ENCODE measurements at places on chromosomes 12 and 14.

DNA sequence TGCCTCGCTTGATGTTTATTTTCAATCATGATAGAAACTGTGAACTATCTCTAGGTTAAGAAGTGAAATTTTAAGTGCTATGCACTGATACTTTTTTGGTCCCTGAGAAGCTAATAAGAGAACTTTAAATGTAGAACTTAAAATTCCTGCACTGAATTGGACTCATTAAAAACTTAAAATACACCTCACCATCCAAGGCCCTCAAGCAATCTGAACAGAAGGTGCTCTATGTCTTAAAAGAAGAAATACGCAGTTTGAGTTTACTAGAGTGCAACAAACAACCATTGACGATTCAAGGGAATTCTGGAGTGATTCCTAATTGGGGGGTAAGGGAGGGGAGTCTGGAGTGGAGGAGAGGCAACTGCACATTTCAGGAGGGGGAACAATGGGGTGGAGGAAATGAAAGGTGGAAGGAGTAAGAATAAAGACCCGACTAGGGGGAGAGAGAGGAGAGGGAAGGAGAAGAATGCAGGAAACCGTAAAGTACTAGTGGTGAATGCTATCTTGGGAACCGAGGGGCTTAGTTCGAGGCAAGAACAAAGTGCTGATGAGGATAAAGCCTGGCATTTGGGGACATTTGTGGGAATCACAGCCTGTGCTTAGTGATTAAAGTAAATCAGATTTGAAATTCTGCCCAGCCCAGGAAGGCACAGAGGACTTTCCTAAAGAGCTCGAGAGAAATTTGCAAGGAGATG is 389.7 kb downstream of the AACS start:
- no peak for DNase-seq

GRCh38 chr12:9098463-9099026 is 17.2 kb downstream of the A2M start:
- no peak for DNase-seq

GRCh38 chr12:47882781-47883546 is 21.8 kb downstream of the VDR start:
- DNase-seq = peak; percentile 47

DNA sequence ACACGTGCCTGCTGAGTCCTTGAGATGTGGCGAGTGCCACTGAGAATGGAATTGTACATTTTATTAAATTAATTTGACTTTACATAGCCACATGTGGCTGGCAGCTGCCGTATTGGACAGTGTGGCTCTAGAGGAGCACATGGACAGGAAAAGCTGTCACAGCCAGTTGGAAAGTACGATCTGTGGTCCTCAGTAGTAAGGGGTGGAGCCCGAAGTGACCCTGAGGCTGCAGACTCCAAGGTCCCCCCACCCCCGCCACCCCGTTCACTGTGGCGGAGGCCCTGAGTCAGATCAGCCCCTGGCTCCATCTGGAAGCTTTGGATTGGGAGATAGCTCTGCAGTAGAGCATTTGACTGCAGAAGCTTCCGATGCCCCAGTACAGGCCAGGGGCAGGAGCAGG is 25.8 kb upstream of the BEGAIN start:
- no peak for DNase-seq

GRCh38 chr12:16155938-16156337 is 121.5 kb downstream of the SLC15A5 start:
- no peak for DNase-seq

DNA sequence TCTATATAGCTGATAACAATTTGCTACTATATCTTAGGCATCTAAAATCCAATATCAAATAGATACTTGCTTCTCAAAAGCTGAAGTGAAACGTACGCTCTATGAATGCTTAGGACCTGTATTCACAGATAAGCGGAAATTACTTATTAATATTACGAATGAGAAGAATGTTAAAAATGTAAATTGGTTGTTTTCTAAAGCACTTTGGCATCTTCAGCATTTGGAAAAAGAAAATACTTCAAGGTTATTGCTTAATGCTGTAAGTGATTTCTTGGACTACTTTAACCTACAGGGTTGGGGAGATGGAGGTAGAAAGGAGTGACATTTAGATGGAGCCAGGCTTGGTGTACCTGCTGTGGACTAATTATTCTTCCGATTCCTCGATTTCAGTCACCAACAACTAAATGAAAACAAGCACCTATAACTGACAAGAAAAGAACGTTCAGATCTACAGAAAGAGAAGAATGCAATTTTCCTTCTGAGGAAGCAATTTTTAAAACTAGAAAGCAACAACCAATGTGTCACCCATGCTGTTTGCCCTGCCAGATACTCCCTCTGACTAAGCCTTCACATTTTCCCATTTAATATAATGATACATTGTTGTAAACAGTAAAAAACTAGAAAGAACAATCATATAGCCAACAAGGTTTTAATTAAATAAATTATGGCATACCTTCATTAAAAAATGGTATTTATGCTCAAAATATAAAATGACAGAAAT is 49.3 kb downstream of the SLC25A21 start:
- no peak for DNase-seq

- DNase-seq = peak; percentile 57
Measured at GRCh38 chr12:31323391-31324115, 2.4 kb downstream of the SINHCAF start.

DNA sequence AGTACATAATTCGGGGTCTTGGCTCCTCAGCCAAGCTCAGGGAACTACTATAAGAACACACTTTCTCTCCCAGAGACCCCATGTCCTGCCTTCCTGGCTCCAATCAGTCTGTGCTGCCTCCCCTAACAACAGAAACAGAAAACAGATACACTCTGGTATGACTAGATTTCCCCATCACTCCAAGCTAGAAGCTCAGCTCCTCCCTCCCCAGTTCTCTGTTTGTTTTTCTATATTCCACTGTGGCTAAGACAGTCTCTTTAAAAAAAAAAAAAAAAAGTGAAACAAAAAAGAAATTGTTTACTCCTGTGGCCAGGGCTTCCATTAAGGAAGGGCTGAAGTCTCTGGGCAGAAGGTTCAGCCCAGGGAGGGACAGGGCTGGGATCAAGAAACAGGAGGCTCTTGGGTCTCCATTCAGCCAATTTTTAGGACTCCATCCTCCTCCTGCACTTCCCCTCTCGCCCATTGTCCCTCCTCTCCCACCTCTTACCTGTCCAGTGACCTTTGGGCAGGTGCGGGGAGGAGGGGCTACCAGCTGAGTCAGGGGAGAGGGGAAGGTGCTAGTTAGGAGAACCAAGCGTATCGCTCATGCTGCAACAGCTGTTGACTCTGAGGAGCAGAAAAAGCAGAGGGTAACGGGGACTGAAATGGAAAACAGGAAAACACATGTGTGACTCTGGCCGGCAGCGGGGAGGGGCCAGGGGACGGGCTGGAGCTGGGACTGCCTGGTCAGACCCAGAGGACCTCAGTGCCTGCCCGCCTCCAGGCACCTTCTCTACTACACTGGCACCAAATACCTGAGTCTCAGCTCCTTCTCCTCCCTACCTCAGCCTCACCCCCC is 4.1 kb upstream of the SLC7A7 start:
- no peak for DNase-seq

DNA sequence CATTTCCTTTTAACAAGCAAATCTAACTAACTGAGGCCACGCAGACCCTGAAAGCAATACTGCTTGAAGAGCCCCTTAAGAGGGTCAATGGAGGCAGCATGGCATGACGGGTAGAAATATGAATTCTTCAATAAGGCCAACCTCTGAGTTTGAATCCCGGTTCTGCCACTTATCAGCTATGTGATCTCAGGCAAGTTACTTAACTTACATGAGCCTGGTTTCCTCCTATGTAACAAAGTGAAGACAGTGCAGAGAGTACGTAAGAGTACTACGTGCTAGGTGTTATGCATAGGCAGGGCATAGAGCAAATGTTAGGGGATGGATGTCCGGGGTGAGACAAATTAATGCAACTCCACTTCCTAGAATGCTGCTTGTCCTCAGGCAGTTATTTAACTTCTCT is 4.7 kb downstream of the HOMEZ start:
- DNase-seq = no peak

GRCh38 chr14:101604935-101605780 is 43.9 kb downstream of the DIO3 start:
- DNase-seq = peak; percentile 4

GRCh38 chr14:91232052-91232451 is 12.5 kb downstream of the GPR68 start:
- DNase-seq = no peak

- DNase-seq = no peak
Measured at GRCh38 chr14:77607741-77608302, 8.6 kb downstream of the SPTLC2 start.

GRCh38 chr12:84757978-84758377 is 154.6 kb downstream of the SLC6A15 start:
- no peak for DNase-seq

DNA sequence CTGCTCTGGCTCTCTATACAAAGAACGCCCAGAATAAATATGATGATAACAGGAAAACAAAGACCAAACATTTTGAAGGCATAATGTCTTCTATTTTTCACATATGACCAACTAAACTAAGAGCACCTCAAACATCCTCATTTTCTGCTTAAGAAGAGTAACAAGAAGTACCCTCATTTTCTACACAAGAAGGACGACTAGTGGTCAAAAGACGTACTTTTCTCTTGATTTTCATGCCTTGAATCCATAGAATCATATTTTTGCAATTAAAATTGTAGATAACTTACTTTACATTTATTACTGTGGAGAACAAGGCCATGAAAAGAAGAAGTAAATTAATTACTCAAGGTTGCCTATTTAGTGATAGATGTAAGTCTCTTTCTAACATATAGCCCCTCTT is 358.6 kb downstream of the DUSP6 start:
- no peak for DNase-seq

DNA sequence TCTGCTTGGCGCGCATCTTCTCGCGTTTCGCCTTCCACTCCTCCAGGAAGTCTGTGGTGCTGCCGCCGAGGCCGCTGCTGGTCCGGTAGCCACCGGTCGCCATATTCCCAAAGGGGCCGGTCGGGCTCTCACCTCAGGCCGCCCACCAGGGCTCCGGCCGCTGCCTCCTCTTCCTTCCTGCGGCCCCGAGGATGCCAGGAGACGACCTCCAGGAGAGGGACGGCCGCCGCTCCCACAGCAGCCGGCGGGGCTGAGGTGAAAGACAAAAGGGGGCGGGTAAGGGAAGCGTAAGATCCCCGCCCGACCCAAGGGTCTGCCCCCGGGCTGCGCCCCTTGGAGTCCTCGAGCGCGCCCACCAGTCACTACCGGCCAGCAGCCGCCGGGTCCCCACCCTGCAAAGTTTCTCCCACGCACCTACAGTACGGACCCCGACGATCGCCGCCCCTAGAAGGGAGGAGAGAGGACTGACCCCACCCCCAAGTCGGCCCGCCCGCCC is 574 bp downstream of the PAWR start:
- DNase-seq = no peak

- no peak for DNase-seq
Measured at GRCh38 chr14:94303111-94303510, 10.0 kb upstream of the SERPINA10 start.

DNA sequence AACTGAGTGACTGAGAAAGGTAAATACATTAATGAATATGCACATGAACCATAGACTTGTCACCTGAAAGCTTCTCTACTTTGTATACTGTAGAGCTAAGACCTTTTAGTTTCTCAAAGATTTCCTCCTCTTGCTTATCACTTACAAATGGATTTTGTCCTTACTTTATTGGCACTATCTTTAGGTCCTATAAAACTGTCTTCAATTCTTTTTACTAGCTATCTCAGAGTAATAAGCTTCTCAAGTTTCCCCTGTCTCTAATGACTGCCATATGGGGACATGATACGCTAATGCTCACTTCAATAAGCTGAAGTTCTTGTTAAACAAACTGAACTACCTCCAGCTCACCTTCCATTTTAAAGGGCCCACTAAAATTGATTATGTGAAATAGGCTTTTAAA is 468.2 kb upstream of the CCDC196 start:
- DNase-seq = no peak

DNA sequence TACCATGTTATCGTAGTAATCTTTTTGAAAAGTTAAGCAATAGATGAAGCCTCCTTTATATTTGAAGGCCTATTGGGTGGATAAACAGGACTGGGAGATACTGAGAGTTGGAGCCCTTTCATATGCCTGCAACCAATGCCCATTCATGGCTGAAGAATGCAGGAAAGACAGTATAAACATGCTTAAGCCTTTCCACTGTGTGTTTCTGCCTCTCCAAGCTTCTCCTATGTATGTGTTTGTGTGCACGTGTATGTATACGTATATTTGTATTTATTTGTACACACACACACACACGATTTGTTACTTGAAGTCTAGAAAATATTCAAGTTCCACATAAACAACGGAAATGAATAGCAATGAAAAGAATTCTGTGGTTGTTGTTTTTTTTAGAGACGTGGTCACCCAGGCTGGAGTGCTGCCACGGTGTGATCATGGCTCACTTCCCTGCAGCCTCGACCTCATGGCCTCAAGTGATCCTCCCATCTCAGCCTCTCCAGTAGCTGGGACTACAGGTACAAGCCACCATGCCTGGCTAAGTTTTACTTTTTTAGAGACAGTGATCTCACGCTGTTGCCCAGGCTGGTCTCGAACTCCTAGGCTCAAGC is 1453.5 kb downstream of the AACS start:
- DNase-seq = no peak

DNA sequence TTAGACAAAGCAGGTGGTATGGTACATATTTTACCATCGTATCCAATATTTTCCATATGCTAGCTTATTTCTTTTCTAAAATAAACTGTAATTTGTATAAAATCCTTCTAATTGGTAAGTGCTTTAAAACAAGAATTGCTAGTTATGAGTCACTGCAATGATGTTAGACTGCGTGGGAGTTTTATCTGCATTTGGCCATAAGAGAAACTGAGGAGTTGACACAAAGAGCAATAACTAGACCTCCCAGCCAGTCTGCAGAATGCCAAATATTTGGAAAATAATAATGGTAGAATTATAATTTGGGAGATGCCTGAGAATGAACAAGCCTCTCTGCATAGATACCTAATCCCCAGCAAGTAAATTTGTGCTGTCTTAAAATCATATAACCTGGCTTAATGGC is 61.7 kb upstream of the PTPRR start:
- no peak for DNase-seq

DNA sequence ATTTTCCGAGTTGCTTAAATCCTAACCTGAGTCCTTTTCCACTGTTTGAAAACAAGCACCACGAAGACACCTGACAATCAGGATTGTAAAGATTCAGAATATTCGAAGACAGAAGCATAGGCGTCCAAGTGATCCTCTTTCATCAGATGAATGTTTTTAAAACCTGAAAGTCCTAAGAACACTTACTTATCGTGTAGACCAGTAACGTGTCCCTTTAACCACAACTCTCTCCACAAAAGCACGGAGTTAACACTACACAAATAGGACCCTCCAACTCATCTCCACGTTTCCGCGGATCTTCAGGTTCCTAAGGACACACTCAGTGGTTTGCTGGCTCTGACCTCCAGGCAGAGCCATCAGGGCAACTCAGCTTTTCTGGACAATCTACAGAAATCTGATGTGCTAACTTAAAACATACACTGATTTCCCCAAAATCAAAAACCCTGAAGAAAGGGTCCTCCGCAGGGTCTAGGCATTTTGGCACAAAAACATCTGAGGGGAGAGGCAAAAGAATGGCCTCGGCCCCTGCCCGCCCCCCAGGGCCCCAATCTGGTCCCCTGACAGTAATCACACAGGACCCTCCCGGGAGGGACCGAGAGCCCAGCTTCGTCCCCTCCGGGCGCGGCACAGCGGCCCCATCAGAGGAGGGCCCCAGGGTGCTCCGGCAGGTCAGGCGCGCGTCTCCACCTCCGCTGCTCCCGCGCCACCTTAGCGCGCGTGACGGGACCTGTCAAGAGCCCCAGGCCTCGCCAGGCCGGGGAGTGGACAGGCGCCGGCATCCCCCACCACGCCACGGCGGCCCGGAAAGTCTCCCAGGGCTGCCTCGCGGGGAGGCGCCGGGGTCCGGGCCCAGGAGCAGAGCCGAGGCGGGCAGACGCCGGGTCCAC is 925 bp downstream of the DICER1 start:
- DNase-seq = peak; percentile 41

- peak; percentile 85 for DNase-seq
Measured at GRCh38 chr14:68794130-68794850, 1.4 kb upstream of the ZFP36L1 start.

All from stimulated activated CD4-positive, alpha-beta T cell treated with anti-CD3 and anti-CD28 coated beads, Interleukin-2, amount 100 ng/mL, for 24 hours (primary cell).